ENCODE measurements at places on chromosomes 5 and 9.

- no peak for DNase-seq
These were observed 106.5 kb downstream of the FANCC start for GRCh38 chr9:95211028-95211427.

- DNase-seq = no peak
These were observed 162.6 kb downstream of the SMC2 start for GRCh38 chr9:104256696-104257062.

- peak; percentile 68 for DNase-seq
These were observed 39.0 kb upstream of the TARS1 start for GRCh38 chr5:33401482-33402390.

- DNase-seq = no peak
These were observed 25.0 kb upstream of the SNX2 start for GRCh38 chr5:122749886-122750285.

DNA sequence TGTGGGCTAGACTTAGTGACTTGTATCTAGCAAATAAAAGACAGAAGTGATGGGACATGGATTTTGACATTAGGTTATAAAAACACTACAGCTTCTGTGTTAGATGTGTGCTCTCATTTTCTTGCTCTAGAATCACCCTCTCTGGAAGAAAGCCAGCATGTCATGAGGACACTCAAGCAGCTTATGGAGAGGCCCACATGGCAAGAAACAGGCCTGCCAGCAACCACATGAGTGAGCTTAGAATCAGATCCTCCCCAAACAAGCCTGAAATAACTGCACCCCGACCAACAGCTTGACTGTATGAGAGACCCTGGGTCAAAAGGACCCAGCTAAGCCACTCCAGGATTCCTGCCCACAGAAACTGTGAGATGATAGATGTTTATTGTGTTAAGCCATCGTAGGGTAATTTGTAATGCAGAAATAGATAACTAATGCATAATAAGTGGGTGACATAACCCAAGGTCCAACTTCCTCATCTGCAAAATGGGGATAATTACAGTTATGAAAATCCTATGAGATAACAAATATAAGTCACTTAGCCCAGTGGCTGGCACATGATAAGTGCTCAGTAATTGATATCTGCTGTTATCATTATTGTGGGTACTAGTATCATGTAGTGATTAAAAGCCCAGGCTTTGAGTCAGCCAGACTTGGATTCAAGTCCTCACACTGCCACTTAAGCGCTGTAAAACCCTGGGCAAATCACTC lies 86.5 kb downstream of the KLHL3 start:
- peak; percentile 71 for DNase-seq

DNA sequence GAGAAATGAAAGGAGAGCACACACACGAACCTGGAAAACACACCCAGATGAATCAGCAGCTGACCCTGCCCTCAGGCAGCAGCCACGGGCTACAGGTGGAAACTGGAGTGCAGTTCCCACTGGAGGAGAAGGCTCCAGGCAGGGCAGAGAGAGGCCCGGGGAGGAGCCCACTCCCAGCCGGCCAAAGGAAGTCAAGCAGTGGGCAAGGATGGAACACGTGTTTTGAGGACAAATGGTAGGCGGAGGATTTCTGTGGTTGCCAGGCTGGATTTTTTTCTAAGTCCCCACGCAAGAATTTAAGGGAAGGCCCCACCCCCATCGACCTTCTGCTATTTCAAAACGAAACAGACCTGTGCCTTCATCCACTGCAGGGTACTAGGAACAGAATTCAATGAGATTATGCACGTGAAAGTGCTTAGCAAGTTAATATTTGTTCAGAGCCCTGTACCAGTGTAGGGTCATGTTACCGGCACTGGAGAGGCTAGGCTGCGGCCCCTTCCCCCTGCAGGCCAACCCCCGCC lies 6.8 kb downstream of the EPB41L4B start:
- DNase-seq = no peak

GRCh38 chr5:145975361-145976066 lies 39.1 kb downstream of the SH3RF2 start:
- peak; percentile 32 for DNase-seq

- DNase-seq = no peak
These were observed 267.6 kb upstream of the HAPLN1 start for GRCh38 chr5:83988293-83988685.

DNA sequence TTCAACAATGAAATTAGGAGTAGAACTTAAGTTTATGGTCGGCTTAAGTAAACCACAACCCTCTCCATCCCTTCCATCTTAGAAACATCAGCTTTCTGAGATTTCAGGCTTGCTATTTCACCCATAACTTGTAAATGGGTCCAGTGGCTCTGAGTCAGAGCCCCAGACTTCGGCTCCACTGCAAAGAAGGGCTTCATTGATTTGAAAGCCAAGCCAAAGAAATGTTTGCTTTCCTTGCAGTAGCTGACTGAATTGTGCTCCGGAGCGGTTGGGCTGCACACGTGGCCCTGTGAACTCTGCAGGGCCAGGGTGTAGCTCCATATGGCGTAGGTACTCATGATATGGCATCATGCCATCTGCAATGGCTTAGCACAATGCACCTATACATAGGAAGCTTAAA lies 57.0 kb downstream of the NREP start:
- DNase-seq = no peak

- peak; percentile 45 for DNase-seq
These were observed 100.6 kb upstream of the IER5L start for GRCh38 chr9:129278391-129279237.

GRCh38 chr5:32357658-32358057 lies 44.9 kb upstream of the MTMR12 start:
- no peak for DNase-seq

GRCh38 chr9:87108661-87109060 lies 161.4 kb upstream of the GAS1 start:
- no peak for DNase-seq

DNA sequence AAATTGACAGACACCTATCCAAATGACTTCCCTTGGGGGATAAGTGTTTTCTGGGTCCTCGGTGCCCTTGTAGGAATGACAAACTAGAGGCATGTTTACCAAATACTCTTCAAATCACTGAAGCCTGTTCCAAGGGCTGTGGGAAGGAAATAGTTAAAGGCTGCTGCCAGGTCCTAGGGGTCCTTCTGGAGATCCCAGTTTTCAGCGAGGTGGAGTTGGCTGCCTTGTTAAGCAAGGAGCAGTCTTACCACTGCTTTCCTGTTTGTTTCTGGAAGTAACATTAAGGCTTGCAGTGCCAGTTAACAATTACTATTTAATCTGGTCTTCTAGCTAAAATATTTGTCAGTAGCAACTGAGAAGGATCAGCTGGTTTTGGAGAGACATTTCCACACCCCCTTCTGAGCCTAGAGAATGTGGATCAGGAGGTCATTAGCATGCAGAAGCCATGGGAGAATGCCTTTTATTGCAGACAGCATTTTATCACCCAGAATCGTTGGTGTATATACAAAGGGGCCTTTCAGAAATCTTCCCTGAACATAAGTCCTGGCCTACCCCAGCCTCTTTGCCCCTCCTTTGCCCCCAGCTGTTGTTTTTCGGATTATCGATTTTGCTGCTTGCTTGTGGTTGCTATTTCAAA lies 238.8 kb downstream of the DMAC1 start:
- no peak for DNase-seq

- no peak for DNase-seq
These were observed 47.9 kb upstream of the XPA start for GRCh38 chr9:97744710-97745708.

DNA sequence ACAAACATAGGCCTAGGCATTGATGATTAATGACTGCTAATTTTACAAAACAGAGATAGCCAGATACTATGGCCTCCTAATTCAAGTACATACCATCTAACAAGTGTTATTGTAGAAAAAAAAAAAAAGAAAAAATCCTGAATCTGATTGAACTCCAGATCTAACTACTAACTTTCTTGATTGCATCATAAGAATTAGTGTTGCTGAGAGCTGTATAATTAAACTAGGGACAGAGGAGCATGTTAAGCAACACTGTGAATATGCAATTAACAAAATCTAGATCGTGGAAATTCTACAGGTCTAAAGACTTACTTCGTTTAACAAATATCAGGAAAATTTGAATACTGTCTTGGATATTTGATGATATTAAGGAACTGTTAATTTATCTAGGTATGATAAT lies 208.3 kb upstream of the ZNF608 start:
- DNase-seq = no peak

- no peak for DNase-seq
These were observed 172.9 kb upstream of the PTCH1 start for GRCh38 chr9:95689669-95690068.

GRCh38 chr5:103358305-103358995 lies 99.9 kb downstream of the MACIR start:
- DNase-seq = no peak

DNA sequence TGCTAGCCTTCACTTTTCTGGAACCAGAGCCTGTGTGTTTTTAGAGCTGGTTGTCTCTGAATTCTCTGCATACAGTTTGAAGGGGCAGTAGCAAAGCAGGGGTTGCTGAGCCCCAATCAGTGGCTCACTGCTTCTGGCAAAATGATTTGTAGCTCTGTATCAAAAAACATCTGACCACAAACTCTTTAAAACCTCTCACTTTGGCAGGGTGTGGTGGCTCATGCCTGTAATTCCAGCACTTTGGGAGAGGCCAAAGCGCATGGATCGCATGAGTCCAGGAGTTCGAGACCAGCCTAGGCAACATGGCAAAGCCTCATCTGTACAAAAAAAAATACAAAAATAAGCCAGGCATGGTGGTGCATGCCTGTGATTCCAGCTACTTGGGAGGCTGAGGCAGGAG lies 28.3 kb upstream of the APC start:
- peak; percentile 6 for DNase-seq

DNA sequence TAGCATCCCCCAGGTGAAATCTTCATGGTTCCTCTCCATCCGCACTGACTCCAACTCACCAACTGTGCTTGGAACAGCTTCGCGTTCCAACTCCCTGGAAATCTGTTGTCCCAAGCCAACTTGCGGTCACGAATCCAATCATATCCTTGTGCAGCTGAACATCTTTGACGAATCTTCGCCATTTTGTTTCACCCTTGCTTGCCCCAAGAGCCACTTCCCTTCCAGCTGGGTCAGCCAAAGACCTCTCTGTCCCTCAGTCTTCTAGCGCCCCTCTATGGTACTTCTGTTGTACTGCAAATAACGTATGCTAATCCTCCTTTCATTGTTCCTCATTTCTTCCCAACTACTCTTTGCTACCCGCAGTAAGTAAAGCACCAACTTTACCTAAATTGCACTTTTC lies 61.0 kb upstream of the TARS1 start:
- DNase-seq = peak; percentile 44

GRCh38 chr5:14413331-14413750 lies 168.3 kb upstream of the OTULINL start:
- no peak for DNase-seq

GRCh38 chr9:131478421-131478868 lies 24.3 kb upstream of the POMT1 start:
- peak; percentile 56 for DNase-seq

- DNase-seq = no peak
These were observed 1251.4 kb upstream of the CDH6 start for GRCh38 chr5:29942089-29942488.

- DNase-seq = peak; percentile 10
These were observed 26.3 kb downstream of the SPZ1 start for GRCh38 chr5:80346055-80346454.

DNA sequence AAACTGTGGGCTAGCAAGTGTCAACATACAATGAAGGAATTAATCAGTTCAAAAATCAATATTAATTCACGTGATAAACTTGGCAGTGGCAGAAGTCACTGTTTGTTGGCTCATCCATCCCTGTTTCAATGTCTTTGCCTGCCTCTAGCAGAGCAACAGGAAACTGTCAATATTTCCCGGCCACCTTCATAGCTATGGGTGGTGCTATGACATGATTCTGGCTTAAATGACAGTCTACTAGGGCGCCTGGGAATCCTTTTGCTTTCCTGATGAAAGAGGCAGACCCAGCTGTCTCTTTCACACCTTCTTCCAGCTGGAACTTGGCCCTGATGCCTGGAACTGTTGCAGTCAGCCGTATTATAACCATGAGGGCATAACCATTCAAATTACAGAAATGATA lies 72.1 kb upstream of the DNAH5 start:
- DNase-seq = no peak

DNA sequence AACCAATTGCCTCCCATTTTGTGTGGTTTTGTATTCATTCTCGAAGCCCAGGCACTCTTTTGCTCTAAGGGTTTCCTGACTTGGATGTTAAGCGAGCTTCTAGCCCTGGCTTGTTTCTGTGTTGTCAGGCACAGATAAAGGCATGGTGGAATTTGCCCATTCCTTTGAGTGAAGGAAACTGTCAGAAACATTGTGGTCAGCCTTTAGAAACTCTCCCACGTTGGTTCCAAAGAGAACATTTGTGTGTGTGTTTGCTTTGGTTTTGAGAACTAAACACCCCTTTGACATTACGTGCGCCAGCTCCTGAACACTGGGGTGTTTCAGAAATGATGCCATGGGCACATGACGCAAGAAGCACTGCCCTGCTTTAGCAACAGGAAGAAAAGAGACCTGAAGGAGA lies 320.9 kb downstream of the NTRK2 start:
- DNase-seq = no peak

- DNase-seq = no peak
These were observed 69.3 kb upstream of the TMEM252 start for GRCh38 chr9:68609901-68610415.

- DNase-seq = no peak
These were observed 33.7 kb upstream of the ITGA1 start for GRCh38 chr5:52754051-52754450.

GRCh38 chr9:129310666-129311350 lies 132.7 kb upstream of the IER5L start:
- DNase-seq = peak; percentile 60

DNA sequence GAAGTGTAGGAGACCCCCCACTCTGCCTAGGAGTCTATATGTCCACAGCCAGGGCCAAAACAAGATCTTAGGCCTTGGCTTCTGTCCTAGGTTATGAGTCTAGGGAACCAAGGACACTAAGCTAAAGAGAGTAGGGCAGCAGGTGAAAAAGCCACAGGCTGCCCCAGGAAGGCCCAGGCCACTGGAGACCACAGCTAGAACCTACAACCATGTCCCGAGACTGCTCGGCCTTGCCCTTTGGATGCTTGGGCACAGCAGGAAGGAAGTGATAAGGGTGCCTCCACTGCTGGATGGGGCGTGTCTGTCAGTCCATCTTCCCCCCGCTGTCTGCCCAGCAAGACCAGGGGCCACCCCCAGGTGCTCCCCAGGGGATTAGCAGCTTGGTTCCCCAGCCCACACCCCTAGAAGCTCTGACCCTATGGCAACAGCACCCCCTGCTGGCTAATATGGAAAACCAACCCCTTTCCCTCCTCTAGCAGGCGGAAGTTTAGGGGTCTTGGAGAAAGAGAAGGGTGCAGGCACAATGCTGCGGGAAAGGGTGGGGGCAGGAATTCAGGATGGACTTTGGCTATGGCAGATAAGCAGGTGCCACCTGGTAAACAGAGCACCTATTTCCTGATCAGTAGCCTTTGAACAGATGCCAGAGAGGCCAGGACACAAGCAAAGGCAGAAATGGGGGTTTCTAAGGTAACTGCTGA lies 10.5 kb upstream of the IRF1 start:
- DNase-seq = peak; percentile 61

DNA sequence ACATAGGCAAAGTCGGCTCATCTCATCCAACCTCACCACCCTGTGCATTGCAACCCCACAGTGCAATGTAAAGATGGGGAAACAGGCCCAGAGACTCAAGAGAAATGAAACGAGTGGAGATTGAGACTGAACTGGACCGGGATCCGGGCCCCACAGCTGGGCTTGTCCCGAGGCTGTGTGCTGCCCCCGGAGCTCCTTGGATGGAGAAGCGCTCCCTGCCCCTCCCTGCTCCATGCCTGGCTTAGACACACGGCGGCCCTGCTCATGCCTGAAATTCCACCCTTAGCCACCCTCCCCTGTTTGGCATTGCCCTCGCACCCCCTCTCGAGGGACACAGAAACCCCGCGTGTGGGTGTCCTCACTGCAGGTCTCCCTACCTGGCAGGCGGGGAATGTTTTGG lies 27.2 kb upstream of the FCN1 start:
- no peak for DNase-seq

- DNase-seq = peak; percentile 23
These were observed 2.2 kb downstream of the GPX3 start for GRCh38 chr5:151022511-151023018.
